ENCODE measurements at places on chromosomes 2 and 18.
A peak's percentile ranks its signal among the peaks of the same experiment; 100 is the strongest.

DNA sequence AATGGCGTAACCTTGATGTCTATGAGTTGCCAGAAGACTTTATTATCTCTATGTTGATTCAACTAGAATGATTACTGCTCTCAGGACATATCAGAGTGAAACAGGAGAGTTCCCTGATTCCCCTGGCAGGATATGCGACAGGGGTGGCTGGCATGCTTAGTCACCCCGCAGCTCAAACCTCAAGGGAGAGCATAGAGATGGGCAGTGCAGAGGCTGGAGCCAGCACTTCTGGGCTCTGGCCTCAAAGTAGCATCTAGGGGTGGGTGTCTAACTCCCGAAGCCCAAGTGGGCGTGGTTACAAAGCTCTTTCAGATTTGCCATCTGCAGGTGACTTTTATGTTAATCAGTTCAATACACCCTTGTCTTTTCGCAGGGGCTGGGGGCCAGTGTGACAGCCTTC, 391.6 kb downstream of the ADCYAP1 start:
- no peak for DNase-seq

DNA sequence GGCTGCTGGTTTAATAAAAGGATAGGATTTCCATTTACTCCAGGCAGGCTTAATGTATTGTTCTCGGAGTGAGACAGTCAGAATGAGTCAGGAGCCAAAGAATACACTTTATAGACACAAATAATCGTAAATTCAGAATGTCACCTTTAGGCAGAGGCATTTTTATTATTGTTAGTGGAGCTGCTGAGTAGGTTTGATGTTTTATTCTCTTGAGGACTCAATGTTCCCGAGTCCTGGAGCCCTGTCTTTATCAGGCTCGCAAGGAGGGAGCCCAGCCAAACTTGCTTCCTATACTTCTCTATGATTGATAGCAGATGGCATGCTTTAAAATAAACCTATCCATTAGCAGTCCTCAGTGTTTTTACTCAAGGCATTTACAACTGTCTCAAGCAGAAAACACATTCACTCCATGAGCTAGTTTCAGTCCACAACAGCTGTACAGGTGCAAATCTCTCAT, 492.3 kb upstream of the ZEB2 start:
- no peak for DNase-seq

DNA sequence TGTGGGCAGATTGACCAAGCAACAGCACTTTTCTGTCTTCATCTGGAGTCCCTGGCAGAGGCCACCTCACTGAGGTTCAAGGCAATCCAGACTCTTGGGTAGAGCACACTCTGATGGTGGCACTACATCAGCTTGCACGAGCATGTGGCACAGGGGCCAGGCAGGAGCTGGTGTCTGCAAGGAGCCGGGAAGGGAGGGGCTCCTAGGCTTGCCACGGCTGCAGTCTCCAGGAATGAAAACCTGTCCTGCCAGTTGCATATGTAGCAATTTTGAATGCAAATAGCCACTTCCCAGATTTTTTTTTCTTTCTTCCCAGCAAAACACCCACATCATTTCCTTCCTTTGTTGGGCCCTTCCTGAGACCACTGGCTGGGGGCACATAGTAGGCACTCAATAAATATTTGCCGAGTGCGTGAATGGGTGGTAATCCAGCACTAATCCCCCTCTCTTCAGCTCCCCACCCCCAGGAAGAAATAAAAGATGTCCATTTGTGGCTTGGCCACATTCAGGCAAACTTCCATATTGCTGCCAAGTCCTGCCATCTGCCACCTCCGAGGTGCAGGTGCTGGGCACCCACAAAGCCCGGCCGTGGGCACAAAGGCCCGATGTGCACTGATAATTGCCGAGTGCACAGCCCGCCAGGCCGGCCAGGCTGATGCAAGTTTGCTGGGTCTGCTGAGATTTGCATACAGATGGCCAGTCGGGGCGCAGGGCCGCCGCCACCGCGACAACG, 72.4 kb downstream of the MYCN start:
- DNase-seq: no peak

GRCh38 chr2:196926562-196927375, at the start of gene PGAP1:
Gene PGAP1, minus strand, starts transcription at chr2:196926707. Its CDS starts 91 bp downstream, at chr2:196926616.
- DNase-seq: peak; percentile 89

- no peak for DNase-seq
These were observed 323.4 kb downstream of the CDH19 start for GRCh38 chr18:66280470-66280869.

DNA sequence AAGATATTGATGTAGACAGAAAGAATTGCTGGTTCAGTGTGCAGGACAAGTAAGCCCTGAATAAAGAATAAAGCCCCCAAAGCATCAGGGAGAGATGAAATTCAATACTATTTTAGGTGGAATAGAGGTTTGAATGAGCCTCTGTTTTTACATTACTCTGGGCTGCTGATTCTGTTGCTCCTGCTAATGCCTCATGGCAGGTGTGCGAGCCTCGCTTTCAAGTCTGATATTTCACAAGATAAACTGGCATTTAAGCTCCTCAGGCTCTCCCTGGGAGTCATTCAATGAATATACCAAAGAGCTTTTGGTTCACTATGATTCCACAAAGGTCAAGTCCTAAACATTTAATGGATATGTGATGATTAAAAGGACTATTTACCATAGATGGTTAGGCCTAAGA, 601.0 kb upstream of the SLC39A10 start:
- DNase-seq: no peak

DNA sequence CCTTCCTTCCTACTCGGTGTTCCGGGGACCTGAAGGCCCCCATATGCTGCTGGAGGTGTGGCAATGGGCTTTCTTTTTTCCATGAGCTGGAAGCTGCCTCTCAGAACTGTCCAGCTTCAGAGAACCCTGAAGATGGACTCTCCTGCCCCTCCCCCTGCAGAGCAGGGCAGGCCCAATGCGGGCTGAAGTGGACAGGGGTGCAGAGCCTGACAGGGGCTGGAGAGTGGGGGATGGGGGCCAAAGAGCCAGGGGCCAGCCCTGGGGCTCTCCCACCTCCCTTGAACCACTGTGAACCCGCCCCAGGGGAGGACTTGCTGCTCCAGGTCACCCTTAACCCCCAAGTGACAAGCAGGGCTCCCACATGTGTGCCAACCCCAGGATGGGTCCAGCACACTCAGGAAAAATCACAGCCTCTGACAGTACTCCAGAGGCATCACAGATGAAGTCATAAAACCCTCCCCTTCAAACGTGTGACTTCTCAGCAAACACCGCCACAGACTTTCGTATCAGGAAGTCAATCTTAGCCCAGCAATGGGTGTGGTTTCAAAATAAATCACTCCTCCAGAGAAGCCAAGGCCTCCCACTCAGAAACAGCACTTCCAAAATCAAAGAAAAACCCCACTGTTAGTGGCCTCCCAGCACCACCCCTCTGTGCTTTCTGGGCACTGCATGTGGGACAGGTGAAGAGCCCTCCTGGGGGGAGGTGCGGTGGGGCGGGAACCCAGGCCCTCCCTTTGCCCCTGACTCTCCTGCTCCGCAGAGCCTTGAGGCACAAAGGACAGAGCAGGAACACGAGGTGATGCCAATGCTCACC, 135.8 kb downstream of the HDAC4 start:
- peak; percentile 80 for DNase-seq

Data from activated CD4-positive, alpha-beta memory T cell treated with anti-CD3 and anti-CD28 coated beads, Interleukin-2, amount 10 ng/mL, durations not matched to agents 7 days and 5 days (primary cell).